ENCODE measurements at places on chromosomes 5 and 9.

DNA sequence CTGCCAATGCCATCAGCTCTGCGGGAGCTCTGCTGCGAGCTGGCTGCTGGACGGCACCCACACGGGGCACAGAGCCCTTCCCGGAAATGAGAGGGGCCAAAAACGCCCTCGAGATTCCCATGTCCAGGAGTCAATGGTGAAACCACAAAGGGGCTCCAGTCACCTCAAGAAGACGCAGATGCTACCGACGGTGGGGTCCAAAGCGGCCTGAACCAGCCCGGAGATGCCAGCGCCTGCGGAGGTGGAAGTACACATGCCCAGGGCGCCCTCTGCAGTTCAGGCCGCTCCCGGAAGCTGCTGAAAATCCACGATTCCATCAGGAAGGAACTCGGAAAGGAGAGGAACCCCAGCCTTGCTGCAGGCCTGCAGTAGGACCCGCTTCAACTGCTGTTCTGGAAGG is 82.4 kb upstream of the SELENOP start:
- no peak for DNase-seq

DNA sequence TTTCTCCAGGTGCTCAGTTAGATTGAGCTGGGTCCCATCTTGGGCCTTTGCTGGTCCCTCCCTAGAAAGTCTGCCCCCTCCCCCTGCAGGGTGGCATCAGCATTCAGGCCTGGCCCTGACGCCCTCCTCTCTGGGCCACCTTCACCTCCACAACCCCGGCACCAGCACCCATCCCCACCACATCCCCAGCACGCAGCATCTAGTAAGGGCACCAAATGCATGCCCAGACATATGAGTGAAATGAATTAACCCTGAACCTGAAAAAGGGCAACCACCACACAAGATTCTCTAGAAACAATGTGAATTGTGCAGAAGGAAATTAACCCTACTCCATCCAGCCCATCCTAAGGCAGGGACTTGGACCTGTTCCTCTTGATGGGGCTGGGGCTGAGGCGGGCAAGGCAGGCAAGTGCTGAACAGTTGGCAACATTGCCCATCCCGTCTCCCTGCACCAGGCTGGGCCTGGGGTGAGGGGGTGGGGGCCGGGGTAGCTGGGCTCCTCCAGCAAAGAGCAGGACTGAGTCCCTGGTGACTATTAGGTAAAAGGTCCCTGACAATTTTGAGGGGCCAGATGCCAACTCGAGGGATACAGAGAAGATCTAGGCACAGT is 125.9 kb downstream of the KCNIP1 start:
- DNase-seq: no peak

GRCh38 chr5:73805449-73805848 is 179.5 kb downstream of the ARHGEF28 start:
- no peak for DNase-seq

DNA sequence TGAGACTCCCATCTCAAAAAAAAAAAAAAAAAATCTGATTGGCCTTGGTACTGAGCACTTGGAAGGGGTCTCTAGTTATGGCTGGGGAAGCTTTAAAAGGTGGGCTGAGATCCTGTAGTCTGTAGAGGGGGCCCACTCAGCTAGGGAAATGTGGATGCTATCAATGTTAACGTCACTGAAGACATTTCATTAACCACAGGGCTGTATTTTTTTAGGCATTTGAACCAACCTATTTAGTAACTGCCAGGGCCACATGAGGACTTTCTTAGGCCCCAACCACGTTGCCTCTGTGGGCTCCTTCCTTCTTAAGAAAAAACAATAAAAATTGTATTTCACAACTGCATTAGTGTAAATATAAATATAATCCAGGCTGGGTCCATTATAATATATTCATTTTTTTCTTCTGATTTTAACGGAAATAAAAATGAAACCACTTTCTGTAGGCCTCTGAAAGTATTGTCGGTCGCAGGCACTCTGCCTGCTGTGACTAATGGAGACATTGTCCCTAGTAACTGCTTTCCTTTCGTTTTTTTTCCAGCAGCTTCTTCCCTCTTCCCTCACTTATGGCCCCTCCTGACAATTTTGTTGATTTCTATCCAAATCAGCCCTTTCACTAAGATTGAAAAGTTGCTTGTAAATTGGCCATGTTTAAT is 71.6 kb downstream of the GCNT1 start:
- no peak for DNase-seq

DNA sequence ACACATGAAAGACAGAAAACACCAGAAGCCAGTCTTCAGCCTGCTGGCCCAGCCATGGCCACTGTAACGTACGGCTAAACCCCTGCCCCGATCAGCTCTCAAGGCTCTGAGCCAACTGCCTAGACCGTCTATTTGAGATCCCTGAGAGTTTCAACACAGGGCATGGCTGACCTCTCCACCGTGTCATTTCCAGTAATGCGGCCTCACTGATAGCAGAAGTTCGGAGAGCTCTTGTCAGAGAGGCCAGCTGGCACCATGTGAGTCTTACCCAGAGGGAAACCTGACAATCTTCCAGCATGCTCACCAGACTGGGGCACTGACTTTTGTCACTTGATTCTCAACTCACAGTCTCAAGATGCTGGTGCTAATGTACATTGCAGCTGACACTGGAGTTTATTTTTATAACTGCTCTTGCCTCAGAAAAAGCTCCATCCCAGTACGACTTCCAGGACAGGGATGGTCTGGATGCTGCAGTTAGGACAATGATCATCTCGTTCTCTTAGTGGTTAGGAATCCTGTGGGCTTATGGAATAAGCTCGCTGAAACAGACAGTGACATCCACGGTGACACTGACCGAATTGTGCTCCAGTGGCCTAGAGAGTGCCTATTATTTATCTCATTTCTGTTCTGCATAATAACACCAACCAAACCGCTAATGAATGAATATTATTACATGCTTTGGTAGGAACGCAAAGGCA is 372.7 kb downstream of the ICE1 start:
- DNase-seq: no peak

DNA sequence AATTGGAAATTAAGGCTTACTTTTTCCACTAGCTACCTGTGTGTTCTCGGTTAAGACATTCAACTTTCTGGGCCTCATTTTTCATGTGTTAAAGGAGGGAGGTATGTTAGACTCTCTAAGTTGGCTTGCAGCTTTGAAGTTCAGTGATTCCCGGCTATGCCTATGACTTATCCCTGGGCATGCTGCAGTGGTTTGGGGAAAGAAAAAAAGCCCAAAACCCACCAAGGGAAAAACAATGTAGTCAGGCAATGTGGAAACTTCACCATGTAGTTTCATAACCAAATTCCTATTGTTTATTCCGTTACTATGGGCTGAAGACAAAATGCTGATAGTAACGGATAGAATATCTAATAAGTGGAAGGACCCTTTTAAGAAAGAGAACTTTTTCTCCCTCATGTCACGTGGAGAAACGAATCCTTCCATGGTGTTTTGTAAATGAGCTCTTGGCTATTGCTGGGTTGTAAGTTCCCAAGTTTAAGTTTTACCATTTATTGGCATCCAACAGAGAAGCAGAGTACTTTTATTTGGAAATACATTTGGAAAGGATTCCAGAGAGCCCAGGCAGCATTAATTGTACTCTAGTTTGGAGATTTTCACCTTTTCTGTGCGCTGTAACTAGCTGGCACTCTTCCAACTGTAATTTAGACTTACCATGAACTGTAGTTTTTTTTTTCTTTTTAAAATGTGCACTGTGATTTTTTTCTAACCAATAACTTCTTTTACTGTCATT is 84.9 kb upstream of the MPDZ start:
- DNase-seq: no peak

DNA sequence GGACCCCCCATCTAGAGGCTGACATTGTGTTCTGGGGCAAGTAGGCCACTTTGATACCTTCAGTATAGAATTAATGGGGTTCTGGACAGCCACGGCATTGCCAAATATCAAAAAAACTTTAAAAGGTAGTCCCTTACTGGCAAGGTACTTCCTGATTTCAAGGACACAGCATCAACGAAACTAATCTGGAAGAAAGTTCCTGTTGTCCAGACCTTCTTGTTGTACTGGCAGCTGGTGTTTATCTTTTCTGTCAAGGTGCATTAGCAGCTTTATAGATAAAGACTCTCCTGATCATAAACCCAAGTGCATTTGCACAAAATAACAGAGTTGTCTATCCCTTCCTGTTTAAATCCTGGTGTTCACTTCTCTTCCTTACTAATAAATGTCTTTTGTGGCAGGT is 23.7 kb upstream of the GOLGA1 start:
- no peak for DNase-seq

GRCh38 chr9:14192556-14192955 is 121.4 kb downstream of the NFIB start:
- no peak for DNase-seq

DNA sequence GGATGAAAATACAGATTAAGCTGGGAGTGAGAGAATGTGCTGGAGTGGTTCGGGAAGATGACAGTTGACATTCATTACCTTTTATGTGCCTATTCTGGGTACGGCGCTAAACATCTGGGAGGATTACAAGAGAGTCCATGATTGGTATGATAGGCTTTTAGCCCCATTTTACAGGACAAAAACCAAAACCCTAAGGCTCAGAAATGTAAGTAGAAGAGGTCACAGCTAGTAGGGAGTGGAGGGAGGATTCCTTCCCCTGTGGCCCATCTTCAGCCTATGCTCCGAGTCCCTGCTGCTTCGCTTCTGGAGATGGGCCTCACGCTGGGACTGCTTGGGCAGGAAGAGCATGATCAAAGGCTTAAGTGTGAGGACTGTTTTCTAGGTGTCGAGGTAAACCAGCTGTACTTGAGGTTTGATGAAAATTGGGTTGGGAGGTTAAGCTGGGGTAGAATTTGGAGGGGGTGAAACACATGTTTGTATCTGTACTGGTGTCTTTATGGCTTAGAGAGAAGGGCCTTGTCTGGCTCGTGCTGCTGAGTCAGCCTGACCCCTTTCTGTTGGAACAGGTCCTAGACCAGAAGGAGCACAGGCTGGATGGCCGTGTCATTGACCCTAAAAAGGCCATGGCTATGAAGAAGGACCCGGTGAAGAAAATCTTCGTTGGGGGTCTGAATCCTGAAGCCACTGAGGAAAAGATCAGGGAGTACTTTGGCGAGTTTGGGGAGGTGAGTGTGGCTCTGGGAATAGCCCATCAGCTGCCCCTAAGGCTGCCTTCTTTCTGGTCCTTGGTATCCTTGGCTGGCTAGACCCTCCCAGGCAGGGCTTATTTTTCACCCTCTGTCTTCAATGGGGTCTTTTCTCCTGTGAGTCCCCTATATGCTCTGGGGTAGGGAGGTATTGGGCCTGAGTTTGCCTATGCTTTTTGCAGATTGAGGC is 2.1 kb downstream of the HNRNPAB start:
- DNase-seq: no peak

DNA sequence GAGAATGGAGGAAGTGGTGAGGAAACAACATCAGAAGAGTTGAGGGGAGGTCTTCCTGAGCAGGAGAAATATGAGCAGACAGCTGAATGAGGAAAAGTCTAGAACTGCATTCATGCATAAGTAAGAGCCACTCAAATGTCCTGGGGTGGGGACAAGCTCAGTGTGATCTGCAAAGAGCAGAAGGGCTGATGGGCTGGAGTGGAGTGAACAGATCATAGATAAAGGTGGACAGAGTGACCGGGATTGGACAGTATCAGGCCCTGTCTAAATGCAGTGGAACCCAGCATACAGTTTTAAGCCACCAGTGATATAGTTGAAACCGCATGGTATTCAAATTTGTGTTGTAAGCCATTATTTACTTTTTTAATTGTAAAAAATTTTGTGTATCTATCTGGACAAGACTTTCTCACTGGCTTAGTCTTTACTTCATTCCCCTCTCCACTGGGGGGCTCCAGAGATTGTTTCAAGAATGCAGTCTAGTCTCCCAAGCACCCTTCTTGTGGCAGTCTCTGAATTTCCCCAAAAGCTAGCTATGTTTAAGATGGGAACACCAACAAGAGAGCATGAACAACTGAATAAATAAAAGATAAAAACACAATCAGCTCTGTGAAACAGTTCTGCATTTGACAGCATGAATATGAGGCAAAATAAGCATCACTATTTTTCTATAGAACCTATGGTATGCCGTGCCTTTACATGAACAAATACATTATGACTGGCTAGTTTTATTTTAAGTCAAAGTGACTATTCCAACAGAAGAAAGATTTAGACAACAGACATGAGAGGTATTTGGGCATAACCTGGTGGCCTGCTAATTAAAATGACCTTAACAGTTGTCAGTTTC is 10.7 kb upstream of the STK32A start:
- DNase-seq: peak; percentile 39

- DNase-seq: no peak
Measured at GRCh38 chr5:150189728-150190502, at the start of gene SLC6A7. TSS of gene SLC6A7 (plus strand) at chr5:150190062. CDS start at chr5:150190328, 266 bp downstream.

DNA sequence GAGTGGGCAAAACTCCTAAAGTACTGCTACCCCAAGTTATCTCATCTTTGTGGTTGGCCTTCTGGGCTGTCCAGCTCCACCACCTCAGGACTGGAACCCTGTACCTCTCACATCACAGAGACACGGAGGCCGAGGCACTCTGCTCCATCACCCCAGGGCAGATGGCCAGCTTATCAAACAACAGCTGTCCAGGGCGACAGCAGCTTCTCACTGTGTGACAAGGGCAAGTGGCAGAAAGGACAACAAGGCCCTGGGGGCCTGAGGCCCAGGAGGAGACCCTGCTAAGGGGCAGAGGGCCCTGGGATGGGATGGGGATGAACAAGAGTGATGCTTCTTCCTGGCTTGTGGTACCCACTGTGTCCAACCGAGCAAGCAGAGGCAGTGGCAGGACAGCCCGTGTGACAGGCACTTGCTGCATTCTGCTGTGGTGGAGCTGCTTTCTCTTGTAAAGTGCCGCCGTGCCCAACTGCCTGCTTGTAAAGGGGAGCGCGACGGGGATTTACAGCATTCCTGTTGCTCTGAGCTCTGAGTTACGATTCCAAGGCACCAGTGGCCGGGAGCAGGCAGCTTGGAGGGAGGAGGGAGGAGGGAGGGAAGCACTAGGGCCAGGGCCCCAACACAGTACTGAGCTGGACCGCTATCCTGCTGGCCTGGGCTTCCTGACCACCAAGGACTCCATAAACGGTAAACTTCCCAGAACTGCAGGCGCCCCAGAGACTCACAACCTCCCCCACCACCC is 71.2 kb downstream of the SHB start:
- no peak for DNase-seq

DNA sequence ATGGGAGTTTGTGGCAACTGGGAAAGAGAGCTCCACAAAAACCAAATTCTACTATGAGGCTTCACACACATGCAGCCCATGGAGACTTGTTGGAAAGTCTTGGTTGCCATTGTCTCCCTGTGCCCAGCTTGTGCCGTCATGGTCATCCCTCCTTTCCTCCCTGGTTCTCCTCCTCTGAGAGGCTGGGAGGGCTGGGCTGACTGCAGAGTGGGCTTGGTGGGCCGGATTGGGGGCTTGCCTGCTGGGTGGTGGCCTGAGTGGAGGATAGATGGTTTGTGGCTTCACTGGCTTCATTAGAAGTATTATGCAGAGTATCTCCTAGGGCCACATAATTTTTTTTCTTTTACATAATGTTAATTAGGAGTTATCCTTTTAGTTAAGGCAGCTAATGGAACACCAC is 52.3 kb upstream of the IRX2 start:
- DNase-seq: no peak

DNA sequence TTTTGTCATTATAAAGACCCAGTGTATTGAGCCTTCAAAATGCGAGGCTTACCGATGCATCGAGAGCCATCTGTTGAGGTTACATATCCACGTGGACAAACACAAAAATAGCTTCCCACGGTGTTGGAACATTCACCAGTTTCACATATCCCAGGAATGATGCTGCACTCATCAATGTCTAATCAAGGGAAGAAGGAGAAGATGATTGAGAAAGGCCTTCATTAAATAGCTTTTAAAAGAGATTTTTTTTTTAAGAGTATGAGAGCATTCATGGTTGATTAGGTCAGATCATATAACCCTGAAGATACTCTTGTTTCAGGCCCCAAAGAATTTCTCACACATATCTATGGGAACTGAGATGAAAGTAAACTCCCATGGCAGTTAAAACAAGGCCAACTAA is 129.4 kb downstream of the FBN2 start:
- DNase-seq: no peak

Measured in NCI-H510A treated with DMSO at 0.1 percent for 48 hours (cell line).